Large intestine (tissue), 12 donors: ENCODE measurements at places on chromosomes 11 and 22.

GRCh38 chr22:46968848-46969247 is 206.4 kb downstream of the TBC1D22A start:
- DNase-seq = no peak

- no peak for DNase-seq
Measured at GRCh38 chr11:87144252-87144651, 106.5 kb downstream of the TMEM135 start.

GRCh38 chr11:69209421-69210309 is 53.9 kb downstream of the SMIM38 start:
- DNase-seq = no peak

GRCh38 chr11:86740628-86741483 is 59.5 kb upstream of the PRSS23 start:
- DNase-seq = peak; percentile 13

DNA sequence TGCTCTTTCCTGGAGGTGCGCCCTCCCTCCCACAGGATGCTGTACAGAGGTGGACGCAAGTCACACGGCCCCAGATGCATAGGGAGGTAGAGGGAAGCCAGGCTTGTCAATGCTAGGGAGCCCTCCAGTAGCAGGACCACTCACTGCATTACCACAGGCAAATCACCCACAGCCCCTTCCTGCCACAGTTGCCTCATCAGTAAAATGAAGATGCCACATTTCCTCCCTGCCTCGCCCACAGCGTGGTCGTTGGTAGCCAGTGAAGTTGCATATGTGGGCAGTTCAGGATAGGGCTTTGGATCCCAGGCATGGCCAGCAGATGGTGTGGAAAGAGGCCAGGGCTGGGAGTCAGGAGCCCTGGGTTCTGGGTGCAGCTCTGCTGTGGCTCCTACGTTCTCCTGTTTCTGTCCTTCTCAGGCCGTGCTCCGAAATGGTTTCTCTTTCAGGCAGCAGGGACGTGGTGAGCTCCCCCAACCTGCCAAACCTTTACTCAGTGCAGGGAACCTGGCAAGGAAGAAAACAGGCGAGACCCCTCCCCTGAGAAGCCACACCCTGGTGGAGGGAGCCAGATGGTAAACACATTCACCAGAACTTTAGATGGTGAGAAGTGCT is 22.6 kb downstream of the DAGLA start:
- no peak for DNase-seq

GRCh38 chr11:112565551-112565950 is 304.9 kb upstream of the PLET1 start:
- no peak for DNase-seq

- no peak for DNase-seq
Measured at GRCh38 chr11:116117331-116118137, 613.3 kb upstream of the CADM1 start.

DNA sequence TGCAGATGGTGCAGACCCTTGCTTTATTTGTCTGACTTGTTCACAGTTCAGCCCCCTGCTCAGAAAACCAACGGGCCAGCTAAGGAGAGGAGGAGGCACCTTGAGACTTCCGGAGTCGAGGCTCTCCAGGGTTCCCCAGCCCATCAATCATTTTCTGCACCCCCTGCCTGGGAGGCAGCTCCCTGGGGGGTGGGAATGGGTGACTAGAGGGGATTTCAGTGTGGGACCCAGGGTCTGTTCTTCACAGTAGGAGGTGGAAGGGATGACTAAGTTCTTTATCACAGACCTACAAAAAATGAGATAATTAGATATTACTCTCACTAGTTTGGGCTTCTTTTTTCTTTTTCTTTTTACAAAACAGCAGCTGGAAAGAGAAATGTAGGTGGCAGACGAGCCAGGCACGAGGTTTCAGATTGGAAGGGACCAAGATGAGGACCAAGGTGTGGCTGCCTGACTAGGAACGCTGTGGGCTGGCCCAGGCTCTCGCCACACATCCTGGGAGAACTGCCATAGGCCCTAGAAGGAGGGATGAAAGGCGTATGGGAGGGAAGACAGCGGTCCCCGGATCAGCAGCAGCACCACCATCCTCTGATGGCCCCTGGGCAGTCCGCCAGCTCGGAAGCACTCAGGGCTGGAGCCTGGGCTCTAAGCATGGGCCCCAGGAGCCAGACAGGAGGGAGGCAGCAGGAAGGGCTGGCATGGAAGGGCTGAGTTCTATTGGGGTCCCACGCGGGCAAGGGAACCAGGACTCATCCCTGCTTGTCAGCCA is 14.2 kb downstream of the TXN2 start:
- peak; percentile 30 for DNase-seq

- peak; percentile 88 for DNase-seq
Measured at GRCh38 chr22:18085188-18085587, 7.4 kb downstream of the PEX26 start.
